Hematopoietic multipotent progenitor cell treated with erythropoietin and hydrocortisone succinate and interleukin-3 and kit ligand, for 4 days (in vitro differentiated cells): ENCODE measurements at places on chromosomes 4 and X.

GRCh38 chr4:17597517-17597916 is 16.9 kb upstream of the MED28 start:
- DNase-seq: no peak

DNA sequence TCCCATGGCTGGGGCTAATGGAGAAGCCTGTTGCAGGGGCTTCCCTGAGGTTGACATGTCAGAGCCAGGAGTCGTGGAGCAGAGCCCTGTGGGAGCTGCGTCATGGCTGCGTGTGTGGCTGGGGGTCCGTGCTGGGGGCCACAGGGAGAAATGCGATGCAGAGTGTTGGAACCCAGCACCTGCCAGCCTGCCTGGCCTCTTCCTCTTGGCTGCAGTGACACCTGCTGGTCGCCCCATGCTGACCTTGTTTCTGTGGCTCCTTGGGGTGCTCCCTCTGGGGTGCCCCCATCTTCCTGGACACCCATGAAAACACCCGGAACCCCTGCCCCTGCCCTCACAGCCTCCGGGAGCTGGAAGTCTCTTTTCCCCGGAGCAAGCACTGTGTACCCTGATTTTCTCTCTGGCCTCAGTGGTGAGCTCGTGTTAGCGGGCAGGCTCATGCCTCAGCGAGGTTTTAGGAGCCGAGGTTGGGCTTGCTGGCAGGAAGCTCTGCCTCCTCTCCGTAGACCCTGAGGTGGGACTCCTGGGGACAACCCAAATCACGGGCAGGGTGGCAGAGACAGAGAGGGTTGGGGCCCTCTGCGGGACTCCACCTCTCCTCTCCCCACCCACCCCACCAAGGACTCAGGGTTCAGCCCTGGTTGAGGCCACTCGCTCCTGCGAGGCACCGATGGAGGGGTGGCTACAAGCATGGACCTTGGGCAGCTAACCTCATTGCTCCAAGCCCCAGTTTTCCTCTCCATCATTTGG is 103.7 kb downstream of the SORCS2 start:
- peak; percentile 40 for DNase-seq

- no peak for DNase-seq
Measured at GRCh38 chrX:43809463-43809862, 72.8 kb downstream of the MAOB start.

GRCh38 chr4:38313175-38313574 is 350.8 kb upstream of the KLF3 start:
- DNase-seq: no peak

- DNase-seq: no peak
Measured at GRCh38 chr4:119746951-119747350, 118.3 kb upstream of the PDE5A start.

DNA sequence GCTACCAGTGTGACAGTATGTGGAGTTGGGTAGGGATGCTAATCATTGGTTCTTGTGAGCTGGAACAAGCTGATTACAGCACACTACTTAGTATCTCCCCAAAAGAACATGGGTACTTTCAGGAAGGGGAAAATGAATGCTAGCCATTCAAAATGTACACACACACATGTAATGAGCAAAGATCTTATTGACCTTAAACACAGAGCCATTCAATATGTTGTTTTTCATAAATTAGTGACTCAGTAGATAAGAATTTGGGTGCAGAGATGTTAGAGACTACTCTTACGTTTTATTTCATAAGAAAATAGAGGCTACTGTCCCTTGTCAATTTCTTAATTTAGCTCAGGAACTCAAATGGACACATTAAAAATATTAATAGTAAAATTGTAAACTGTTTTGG is 509.5 kb upstream of the ATOH1 start:
- no peak for DNase-seq

DNA sequence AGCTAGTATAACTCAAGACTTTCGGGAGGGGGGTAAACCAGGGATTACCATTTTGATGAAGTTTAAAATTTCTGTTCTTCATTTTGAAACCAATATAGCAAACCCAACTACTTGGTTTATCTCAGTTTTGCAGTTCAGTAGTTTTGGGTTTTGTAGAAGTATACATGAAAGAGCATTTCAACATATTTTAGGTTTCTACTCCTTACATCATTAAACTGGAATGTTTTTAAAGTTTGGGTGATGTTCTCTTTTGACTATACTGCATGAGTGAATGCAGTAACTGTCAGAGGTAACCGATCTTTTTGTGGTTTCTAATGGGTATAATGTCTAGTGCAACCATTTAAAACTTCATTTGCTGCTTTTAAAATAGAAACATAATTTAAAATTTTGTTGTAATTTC is 248.3 kb upstream of the MAD2L1 start:
- DNase-seq: no peak

GRCh38 chr4:113404841-113405240 is 355.4 kb downstream of the ANK2 start:
- no peak for DNase-seq

DNA sequence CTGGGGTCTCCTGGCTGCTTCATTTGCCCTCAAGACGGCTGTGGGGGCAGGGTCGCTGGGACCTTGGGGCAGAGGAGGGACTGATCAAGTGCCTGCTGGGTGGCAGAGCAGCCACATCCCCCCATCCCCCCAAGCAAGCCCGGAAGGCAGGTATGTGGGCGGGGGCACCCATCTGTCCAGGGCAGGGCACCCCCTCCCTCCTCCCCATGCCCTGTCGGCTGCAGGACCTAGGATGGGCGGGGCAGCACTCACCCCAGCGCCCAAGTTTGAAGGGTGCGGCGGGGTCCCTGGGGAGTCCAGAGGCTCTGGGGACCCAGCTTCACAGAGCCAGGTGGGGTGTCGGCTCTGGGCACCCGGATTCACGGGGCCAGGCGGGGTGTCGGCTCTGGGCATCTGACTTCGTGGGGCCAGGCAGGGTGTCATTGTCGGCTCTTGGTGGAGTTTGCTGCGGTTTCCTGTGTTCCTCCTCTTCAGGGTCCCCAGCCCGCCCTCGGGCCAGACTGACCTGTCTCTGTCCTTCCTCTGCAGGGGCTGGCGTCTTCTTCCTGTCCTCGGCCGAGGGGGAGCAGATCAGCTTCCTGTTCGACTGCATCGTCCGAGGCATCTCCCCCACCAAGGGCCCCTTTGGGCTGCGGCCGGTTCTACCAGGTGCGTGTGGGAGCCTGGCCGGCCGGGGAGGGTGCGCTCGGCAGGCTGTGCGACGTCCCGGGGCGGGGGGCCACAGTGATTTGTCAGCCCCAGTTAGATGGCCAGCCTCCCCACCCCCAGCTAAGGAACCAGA is 22.1 kb downstream of the DOK7 start:
- peak; percentile 48 for DNase-seq
